Renal pelvis (tissue), 12 donors: ENCODE measurements at places on chromosomes 12 and 14. TPM values are rescaled to one million over a fixed set of nuclear protein-coding genes. Genes with fewer than 3 reads are reported as not detected.
A peak's percentile ranks its signal among the peaks of the same experiment; 100 is the strongest.

GRCh38 chr12:28683366-28683765 is 465.7 kb upstream of the FAR2 start:
- no peak for DNase-seq

DNA sequence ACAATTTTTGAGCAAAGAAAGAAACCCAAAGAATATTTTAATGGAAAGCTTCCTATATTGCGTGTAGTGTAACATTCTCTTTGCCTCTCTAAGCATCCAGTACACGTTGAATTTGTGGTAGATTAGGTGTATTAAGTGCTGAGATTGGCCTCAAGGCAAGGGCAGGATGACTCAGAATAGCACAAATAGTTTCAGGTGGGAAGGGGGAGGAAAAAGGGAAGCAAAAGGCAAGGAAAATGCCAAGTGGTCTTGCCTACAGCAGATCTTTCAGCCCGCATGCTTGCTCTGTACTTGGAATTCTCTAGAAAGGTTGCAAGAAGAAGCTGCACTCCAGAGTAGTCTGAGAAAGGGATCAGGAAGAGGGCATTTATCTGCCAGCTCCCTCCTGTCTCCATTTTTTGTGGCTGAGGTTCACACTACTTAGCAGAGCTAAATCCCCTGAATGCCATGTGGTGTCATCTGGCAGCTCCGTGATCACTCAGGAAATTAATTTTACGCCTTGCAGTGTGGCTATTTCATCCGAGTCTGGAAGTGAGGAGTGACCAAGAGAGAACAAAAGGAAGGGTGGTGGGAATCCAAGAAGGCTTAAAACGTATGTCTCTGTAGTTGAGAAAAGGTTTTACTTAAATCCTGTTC is 28.5 kb downstream of the CDKN1B start:
- no peak for DNase-seq

GRCh38 chr12:117025481-117026151 is 73.6 kb downstream of the TESC start:
- DNase-seq: peak; percentile 78

GRCh38 chr14:95023886-95024285 is 133.4 kb downstream of the DICER1 start:
- no peak for DNase-seq

- DNase-seq: no peak
These were observed 22.9 kb downstream of the DICER1 start for GRCh38 chr14:95134304-95134933.

- DNase-seq: no peak
These were observed 24.3 kb downstream of the BTBD6 start for GRCh38 chr14:105272623-105273022.

CEP170B gene
- 15.2 TPM for polyA plus RNA-seq

PRKAG1 gene
- polyA plus RNA-seq: 71.6 TPM

RIN3 gene
- 6.9 TPM for polyA plus RNA-seq

OVCH1 gene
- 0.49 TPM for polyA plus RNA-seq
